ENCODE measurements at places on chromosomes 4 and X.

DNA sequence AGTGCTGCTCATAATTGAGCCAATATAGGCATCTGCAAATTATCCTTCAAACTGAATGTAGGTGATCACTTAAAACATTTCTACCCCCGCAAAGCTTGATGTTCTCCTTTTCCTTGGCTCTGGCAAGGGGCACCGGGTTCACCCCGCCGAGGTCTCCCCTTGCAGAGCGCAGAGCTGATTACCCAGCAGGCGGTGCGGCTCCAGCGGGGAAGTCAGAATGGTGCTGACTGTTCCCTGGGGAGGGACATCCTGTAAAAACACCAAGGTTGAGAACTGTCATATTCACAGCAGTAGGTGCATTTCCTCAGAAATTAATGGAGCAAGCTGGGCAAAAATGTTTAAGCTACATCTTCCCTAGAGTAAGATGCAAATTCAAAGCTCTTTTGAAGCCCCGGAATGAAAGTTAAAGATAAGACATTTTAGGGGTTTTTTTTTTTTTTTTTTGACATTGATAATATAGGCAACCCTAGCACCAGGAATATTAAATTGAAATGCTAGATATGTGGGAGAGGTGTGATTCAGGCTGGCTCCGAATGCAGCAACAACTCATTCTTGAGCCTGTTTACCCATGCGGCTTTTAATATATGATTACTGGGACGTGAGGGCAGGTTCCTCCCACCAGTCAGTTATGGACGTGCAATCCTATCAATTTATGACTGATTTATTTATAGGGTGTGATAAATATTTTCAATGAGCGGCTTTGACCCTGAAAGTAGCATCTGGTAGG is 767.3 kb upstream of the TENM3 start:
- no peak for DNase-seq
- no peaks in the 10 kb centered on the region for H3K27me3 ChIP-seq
- H3K27ac ChIP-seq, result no peak overlapping the region
- no peak overlapping the region for H3K4me3 ChIP-seq
- peaks cover 6% of the 10 kb centered on the region for H3K4me1 ChIP-seq

DNA sequence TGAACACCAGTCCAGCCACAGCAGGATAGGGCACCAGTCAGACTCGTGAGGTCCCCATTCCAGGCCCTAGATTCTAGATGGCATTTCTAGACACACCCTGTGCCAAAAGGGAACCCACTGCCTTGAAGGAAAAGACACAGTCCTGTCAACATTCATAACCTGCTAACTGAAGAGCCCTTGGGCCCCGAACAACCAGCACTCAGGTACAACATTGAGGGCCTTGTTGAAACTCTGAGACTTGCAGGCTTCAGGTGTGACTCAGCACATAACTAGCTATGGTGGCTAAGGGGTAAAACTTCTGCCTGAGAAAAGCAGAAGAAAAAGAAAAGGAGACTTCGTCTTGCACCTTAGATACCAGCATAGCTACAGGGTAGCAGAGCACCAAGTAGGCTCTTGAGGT is 252.9 kb upstream of the GRID2 start:
- H3K4me1 ChIP-seq, result no peaks in the 10 kb centered on the region
- H3K27me3 ChIP-seq, result no peaks in the 10 kb centered on the region
- H3K36me3 ChIP-seq, result no peaks in the 10 kb centered on the region
- DNase-seq, result no peak
- H3K4me3 ChIP-seq, result no peak overlapping the region
- H3K27ac ChIP-seq, result no peak overlapping the region

DNA sequence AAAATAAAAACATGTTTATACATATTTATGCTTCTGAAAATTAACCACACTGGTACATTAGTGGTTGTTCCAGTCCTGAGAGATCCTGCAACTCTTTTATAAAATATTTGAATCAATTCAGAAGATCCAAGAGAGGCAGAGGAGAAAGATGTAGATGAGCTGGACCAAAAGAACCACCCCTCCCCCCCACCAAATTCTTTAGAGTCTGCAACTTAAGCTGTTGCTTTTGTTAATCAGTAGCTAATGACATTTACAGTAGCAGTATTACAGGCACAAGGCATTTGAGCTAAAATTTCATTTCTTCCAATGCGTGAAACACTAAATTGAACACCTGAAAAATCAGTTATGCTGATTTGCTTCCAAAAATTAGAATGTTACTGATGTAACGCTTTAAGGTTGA is 61.5 kb downstream of the PDK3 start:
- H3K4me1 ChIP-seq, result no peaks in the 10 kb centered on the region
- no peak for DNase-seq
- H3K36me3 ChIP-seq, result no peaks in the 10 kb centered on the region
- peaks cover 69% of the 10 kb centered on the region for H3K27me3 ChIP-seq

DNA sequence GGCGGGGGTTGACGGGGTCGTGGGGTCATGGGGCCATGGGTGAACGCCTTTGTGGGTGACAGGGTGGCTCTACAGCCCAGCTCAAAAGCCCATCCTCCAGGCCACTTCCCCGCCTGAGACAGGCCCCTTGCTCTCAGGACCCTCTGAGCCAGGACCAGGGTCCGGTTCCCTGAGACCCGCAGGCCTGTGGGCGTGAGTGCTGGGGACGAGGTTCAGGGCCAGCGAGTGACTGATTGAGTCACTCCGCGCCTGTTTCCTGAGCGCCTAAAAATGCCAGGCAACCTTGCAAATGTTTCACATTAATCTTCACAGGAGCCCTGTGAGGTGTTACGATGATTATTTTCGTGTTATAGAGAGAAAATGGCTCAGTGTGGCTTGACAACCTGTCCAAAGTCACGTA is 97.8 kb downstream of the ZNF674 start:
- peak overlapping the region; percentile 84 for H3K27ac ChIP-seq
- peaks cover 26% of the 10 kb centered on the region for H3K36me3 ChIP-seq
- H3K4me3 ChIP-seq, result peak overlapping the region; percentile 78

GRCh38 chrX:139596068-139596467 is 65.5 kb downstream of the F9 start:
- no peaks in the 10 kb centered on the region for H3K4me1 ChIP-seq
- no peaks in the 10 kb centered on the region for H3K36me3 ChIP-seq
- no peak overlapping the region for H3K4me3 ChIP-seq
- no peaks in the 10 kb centered on the region for H3K27me3 ChIP-seq
- DNase-seq, result no peak
- H3K27ac ChIP-seq, result no peak overlapping the region

GRCh38 chr4:105361053-105361452 is 112.8 kb downstream of the PPA2 start:
- no peaks in the 10 kb centered on the region for H3K27me3 ChIP-seq
- H3K36me3 ChIP-seq, result peaks cover 14% of the 10 kb centered on the region
- H3K4me3 ChIP-seq, result no peak overlapping the region
- DNase-seq, result no peak
- H3K4me1 ChIP-seq, result no peaks in the 10 kb centered on the region
- no peak overlapping the region for H3K27ac ChIP-seq

GRCh38 chrX:132833373-132833772 is 125.1 kb downstream of the HS6ST2 start:
- peaks cover 5% of the 10 kb centered on the region for H3K4me1 ChIP-seq
- H3K4me3 ChIP-seq, result no peak overlapping the region
- H3K27ac ChIP-seq, result no peak overlapping the region
- peaks cover 65% of the 10 kb centered on the region for H3K27me3 ChIP-seq
- no peak for DNase-seq

DNA sequence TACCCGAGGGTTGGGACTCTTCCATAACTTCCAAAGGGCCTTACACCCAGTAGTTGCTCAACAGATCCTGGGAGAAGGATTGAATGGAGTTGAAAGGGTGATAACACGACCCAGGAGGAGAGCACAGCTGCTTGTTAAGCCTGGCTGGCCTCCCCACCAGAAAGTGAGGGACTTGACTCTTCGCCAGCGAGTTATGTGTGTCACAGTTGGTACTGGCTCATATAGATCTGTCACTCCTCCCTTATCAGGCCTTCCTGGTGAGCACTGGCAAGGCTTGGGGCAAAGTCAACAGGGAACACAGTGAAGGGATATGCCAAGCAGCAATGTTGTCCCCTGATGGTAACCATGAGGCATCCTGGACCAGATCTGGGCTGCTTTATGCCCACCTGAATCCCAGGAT is 35.8 kb downstream of the APLN start:
- H3K27me3 ChIP-seq, result peaks cover 12% of the 10 kb centered on the region
- no peaks in the 10 kb centered on the region for H3K36me3 ChIP-seq
- no peaks in the 10 kb centered on the region for H3K4me1 ChIP-seq
- no peak overlapping the region for H3K4me3 ChIP-seq
- DNase-seq, result no peak

- no peak for DNase-seq
- no peaks in the 10 kb centered on the region for H3K4me1 ChIP-seq
- no peak overlapping the region for H3K4me3 ChIP-seq
- peaks cover 9% of the 10 kb centered on the region for H3K27me3 ChIP-seq
- H3K36me3 ChIP-seq, result no peaks in the 10 kb centered on the region
Observed at GRCh38 chr4:10143171-10143570, 26.6 kb upstream of the WDR1 start.

- H3K27ac ChIP-seq, result no peak overlapping the region
- no peak overlapping the region for H3K4me3 ChIP-seq
- DNase-seq, result no peak
- H3K36me3 ChIP-seq, result no peaks in the 10 kb centered on the region
- peaks cover 6% of the 10 kb centered on the region for H3K4me1 ChIP-seq
Observed at GRCh38 chrX:15663439-15663838, 1.2 kb downstream of the CLTRN start.

DNA sequence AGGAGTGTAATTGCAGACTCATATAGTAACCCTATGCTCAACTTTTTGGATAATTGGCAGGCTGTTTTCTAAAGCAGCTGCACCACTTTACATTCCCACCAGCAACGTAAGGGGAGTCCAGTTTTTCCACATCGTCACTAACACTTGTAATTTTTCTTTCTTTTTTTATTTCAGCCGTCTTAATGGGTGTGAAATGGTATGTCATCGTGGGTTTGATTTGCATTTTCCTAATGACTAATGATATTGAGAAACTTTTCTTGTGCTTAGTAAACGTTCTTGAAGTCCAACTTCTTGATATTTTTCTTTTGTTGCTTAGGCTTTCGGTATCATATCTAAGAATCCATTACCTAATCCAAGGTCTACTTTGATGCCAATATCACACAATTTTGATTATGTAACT is 95.3 kb upstream of the IL1RAPL1 start:
- no peaks in the 10 kb centered on the region for H3K36me3 ChIP-seq
- H3K4me1 ChIP-seq, result no peaks in the 10 kb centered on the region
- no peak overlapping the region for H3K4me3 ChIP-seq
- H3K27ac ChIP-seq, result no peak overlapping the region

DNA sequence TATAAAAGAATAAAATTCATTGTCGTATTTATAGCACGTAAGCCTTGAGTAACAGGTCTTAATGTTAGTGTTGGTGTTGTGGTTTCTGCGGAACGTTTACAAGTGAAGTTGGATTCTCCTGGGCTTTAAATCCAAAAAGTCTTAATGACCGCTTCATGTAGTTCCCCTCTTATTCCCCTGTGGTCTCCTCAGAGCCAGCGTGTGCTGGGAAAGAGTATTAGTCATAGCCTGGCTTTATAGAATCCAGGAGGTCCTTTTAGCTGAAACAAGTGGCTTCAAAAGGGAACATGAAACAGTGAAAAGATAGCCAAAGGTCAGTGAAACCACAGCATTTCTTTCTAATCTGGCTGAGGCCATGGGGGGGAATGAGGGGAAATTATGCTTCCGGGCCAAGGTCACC is 79.1 kb downstream of the CLCN4 start:
- H3K36me3 ChIP-seq, result no peaks in the 10 kb centered on the region
- no peak for DNase-seq
- H3K4me1 ChIP-seq, result peaks cover 17% of the 10 kb centered on the region
- H3K27me3 ChIP-seq, result no peaks in the 10 kb centered on the region

DNA sequence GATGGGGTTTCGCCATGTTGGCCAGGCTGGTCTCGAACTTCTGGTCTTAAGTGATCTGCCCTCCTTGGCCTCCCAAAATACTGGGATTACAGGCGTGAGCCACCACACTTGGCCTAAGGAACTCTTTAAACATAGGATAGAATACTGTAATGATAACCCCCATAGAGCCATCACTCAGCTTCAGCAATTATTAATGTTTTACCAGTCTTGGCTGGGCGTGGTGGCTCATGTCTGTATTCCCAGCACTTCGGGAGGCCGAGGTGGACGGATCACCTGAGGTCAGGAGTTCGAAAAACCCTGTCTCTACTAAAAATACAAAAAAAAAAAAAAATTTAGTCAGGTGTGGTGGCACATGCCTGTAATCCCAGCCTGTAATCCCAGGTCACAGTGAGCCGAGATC is 15.1 kb downstream of the EIF2S3 start:
- DNase-seq, result no peak
- H3K4me1 ChIP-seq, result no peaks in the 10 kb centered on the region
- no peaks in the 10 kb centered on the region for H3K27me3 ChIP-seq
- H3K36me3 ChIP-seq, result peaks cover 100% of the 10 kb centered on the region
- H3K27ac ChIP-seq, result no peak overlapping the region

- H3K4me3 ChIP-seq, result peak overlapping the region; percentile 62
- peaks cover 32% of the 10 kb centered on the region for H3K27me3 ChIP-seq
- no peaks in the 10 kb centered on the region for H3K36me3 ChIP-seq
- peaks cover 6% of the 10 kb centered on the region for H3K4me1 ChIP-seq
- DNase-seq, result no peak
Observed at GRCh38 chr4:112706840-112707207, 69.9 kb downstream of the LARP7 start.

DNA sequence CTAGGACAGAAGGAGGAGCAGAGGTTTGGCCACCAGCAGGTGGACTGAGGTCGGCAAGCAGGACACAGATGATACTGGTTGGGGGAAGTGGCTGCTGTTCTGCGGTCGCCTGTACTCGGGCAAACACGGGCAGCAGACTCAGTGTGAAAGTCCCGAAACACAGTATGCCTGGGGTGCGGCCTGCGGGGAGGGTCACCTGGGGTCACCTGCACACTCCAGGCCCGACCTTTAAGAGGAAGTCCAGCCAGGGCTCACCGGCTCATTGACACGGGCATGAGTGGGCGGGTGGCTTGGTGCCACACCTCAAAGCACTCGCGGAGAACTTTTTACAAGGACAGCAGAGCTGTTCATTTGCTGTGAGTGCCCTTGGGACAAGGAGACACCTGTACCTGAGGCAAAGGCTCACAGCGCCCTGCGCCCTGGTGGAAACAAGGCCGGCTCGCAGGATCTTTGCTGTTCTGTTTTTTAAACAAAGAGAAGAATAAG is 71.5 kb upstream of the MXD4 start:
- H3K27me3 ChIP-seq, result no peaks in the 10 kb centered on the region
- DNase-seq, result peak; percentile 23
- H3K4me1 ChIP-seq, result peaks cover 15% of the 10 kb centered on the region
- no peak overlapping the region for H3K4me3 ChIP-seq
- peaks cover 10% of the 10 kb centered on the region for H3K36me3 ChIP-seq
- no peak overlapping the region for H3K27ac ChIP-seq

DNA sequence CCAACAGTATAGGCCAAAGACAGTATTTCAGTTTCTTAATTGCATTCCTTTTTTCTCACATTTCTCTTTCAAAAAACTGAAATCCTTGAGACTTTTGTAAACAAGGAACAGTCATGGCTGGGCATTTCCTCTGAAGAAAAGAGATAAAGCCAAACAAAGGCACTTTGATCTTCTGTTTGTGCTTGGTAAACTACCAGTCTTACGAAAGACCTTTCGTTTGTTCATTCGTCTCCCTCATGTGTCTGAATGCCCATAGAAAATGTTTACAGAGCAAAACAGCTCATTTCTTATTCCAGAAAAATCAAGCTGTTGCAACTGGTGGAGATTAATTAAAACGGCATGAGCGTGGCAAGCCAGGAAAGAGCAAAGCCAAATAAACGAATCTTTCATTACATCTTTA is 178.0 kb downstream of the GASK1B start:
- H3K4me1 ChIP-seq, result no peaks in the 10 kb centered on the region
- no peak overlapping the region for H3K27ac ChIP-seq
- no peak for DNase-seq
- H3K36me3 ChIP-seq, result no peaks in the 10 kb centered on the region
- H3K4me3 ChIP-seq, result no peak overlapping the region

Measured in MCF 10A (cell line).